ENCODE measurements at places on chromosomes 3 and 15.

DNA sequence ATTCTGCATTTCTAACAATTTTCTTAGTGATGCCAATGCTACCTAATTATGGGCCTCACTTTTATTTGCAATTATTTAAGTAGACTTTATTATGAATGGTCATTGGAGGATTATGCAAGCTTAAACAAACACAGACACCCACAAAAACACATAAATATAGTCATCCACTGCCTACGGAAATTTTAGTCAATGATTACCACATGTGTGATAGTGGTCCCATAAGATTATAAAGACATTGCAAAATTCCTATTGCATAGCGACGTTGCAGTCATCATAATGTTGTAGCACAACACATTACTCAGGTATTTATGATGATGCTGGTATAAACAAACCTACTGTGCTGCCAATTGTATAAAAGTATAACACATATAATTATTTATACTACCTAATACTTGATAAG, 247.8 kb upstream of the ALCAM start:
- no peak for DNase-seq

GRCh38 chr15:50358845-50359244, 3.8 kb upstream of the GABPB1 start:
- no peak for DNase-seq

GRCh38 chr15:67511606-67512005, 9.3 kb upstream of the C15orf61 start:
- no peak for DNase-seq

DNA sequence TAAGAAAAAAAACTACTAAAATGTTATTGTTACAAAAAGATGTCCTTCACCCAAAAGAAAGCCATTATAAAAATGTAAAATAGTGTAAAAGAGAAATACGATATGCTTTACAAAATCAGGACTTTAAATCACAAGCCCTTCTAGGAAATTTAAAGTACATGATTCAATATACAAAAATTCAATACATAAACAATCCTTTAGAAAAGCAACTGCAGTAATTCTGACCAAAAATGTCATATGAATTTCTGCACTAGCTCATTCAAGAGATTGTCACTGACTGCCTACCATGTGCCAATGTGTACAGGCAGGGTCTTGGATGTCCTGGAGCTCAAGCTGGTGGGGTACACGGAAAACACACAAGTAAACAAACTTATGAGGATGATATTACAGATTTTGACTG, 2.5 kb downstream of the MORC1 start:
- DNase-seq, result no peak

DNA sequence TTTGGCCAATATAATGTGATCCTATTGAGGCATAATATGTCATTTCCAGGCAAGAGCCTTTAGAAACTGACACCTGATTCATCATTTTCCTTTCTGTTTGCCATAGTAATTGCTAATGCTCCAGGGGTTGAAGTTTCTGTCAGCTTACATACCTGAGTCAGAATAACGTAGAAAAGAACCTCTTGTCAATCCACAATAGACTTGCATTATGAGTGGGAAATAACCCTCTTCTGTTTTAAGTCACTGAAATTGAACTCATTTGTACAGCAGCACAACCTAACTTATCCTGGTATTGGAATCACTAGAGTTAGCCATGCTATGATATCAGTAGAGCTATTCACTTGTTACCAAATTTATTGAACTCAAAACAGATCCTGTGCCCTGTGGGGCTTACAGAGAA, 101.7 kb upstream of the TP63 start:
- no peak for DNase-seq
